ENCODE measurements at places on chromosomes 2 and 18.

GRCh38 chr2:149068225-149068995 is 29.9 kb downstream of the LYPD6B start:
- no peak for DNase-seq

GRCh38 chr2:155308367-155309009 is 610.0 kb downstream of the KCNJ3 start:
- no peak for DNase-seq

- no peak for DNase-seq
These were observed 145.9 kb downstream of the COPS8 start for GRCh38 chr2:237231593-237231992.

- no peak for DNase-seq
These were observed 2135.6 kb upstream of the CELF4 start for GRCh38 chr18:39701055-39701783.

- DNase-seq = no peak
These were observed 79.3 kb upstream of the IGFBP5 start for GRCh38 chr2:216774620-216775019.

DNA sequence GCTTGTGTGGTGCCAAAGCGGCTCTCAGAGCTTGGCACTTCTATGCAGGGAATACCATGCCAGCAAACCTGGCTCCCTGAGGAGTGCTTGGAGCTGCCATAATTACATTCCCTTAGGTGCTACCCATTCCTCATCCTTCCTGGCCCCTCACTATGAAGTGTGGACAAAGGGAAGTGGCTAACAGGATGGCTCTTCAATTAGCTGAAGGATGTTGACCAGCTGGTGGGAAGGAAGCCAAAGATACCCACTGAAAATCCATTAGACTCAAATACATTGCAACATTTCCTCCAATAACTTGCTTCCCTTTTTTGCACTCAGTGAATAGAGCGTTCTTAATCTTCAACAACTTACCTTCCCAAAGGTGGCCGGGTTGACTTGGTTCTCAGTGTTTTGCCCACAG is 8.5 kb downstream of the RFX8 start:
- DNase-seq = no peak

DNA sequence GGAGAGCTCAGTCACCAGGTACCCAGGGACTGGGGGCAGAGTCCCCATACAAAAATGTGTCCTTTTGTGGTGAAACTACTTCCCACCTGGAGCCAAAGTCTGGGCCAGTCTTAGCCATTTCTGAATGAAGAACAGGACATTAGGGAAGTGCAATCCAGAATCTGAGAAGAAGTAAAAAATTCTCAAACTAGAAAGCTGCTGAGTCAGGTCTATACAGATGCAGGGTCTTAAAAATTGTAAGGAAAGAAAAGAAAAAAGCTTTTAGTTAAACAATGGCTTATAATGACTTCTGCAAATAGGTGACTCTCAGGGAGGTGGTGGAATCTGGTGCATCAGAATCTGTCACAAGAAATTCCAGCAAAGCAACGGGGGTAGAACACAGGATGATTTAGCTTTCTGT is 13.5 kb downstream of the ZBTB7C start:
- no peak for DNase-seq

DNA sequence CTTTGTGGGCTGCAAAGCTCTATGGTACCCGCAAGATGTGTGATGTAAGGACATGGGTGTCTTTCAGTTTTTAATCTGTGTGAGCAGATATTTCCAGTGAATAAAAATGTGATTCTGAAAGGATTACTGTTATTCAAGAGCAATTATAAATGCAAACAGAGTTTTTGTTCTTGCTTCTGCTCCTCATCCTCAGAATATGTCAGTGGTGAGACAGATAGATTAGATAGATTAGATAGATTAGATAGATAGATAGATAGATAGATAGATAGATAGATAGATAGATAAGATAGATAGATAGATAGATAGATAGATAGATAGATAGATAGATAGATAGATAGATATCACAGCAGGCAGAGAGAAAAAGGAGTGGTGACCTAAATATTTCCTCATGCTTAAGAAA is 142.6 kb downstream of the RTN4 start:
- no peak for DNase-seq
